ENCODE measurements at places on chromosomes 2 and 18.

DNA sequence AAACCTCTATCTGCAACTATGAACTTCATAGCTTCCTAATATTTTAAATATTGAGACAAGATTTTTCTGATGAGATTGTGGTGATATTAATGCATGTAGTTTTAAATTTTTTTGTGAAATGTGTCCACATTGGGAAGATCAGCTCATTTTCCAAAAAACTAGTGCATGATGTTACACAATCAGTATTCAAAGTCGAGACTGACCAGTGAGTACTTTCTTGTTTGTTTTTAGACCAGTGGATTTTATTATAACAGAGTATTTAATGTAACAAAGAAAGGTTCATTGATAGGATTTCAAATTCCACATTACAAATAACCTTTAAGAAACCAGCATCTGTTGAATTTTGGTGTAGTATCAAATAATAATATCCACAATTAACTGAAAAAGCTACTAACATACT is 99.3 kb downstream of the TTC27 start:
- DNase-seq, result no peak

DNA sequence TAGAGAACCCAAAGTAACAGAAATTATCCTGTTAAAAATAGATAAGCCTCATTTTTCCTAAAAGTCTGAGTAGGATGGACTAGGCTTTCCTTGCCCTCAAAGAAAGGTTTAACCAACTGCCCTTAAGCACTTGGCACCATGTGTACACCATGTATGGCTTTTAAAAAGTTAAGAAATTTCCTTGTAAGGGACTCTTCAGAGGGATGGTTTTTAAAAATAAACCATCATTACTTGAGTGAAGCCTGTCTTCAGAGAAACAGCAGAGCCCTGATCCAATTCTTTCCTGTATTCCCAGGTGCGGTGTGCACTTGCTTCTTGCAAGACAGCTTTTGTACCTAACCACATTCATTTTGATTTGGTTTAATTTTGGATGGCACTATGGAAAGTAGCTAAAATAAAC is 1.1 kb upstream of the NEMP2 start:
- DNase-seq, result peak; percentile 22

GRCh38 chr2:106724301-106724794 is 161.6 kb downstream of the ST6GAL2 start:
- no peak for DNase-seq

- no peak for DNase-seq
Observed at GRCh38 chr2:237350597-237350996, 63.4 kb downstream of the COL6A3 start.

DNA sequence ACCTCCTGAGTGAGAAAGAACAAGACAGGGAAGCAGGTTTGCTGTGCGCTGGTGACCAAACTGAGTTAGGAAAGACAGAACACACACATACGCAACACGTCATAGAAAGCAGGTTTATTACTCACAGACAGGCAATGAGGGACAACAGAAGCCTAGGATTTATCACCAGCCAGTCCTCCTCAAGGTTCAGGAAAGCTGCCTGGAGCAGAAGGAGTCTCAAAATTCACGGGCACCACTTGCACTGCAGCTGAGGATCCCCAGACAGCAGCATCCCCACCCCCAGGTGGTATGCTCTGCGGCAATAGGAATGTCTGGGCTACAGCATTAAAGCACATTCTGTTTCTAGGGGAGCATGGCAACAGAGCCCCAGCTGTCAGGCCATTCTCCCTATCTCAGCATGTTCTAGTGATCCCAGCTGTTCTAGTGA is 284.4 kb upstream of the RGPD4 start:
- DNase-seq, result no peak

DNA sequence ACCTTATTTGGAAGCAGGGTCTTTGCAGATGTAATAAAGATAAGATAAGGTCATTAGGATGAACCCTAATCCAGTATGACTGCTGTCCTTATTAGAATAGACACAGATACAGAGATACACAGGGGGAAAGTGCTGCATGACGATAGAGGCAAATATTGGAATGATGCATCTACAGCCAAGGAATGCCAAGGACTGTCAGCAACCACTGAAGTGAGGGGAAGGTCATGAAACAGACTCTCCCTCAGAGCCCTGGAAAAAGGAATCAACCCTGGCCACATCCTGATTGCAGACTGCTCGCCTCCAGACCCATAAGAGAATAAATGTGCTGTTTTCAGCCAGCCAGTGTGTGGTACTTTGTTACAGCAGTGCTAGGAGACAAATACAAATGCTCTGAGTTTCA is 14.8 kb downstream of the TMEM237 start:
- DNase-seq, result no peak
